Iris pigment epithelial cell (primary cell): ENCODE measurements at places on chromosomes 2 and 18.
A peak's percentile ranks its signal among the peaks of the same experiment; 100 is the strongest.

DNA sequence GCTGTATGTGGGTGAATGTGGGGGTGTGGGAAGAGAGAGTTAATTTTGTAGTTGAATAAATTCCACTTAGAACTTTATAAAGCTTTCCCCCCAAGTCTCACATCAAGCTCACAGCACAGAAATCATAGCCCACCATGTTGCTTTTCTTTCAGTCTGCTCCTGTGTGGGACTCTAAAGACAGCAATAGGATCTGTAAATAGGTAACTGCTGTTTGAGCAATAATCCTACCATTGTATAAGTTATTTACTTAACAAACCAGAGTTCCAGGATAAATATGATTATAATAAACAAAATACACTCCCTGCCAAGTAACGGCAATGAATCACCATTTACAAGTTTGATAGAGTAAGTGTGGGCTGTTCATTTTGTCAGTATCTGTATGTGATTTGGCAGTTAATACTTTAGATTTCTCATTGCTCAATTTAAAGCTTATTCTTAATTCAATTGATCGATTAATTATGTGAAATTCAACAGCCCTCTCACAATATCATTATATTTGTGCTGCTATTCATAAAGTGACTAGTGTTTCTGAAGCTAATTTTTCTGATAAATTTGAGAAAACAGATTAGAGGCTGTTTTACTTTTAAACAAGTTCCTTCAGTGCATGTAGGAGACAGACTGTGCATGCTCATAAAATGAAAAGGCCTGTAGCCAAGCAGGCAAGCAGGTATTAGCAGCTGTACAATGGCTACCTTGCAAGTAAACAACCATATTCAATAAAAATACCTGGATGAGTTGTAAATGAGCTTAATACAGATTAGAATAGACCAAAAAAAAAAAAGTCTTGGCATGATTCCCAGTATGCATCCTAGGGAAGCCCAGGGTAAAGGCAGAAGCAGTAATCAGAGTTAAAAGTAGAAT is 142.7 kb downstream of the PDE11A start:
- no peak for DNase-seq

DNA sequence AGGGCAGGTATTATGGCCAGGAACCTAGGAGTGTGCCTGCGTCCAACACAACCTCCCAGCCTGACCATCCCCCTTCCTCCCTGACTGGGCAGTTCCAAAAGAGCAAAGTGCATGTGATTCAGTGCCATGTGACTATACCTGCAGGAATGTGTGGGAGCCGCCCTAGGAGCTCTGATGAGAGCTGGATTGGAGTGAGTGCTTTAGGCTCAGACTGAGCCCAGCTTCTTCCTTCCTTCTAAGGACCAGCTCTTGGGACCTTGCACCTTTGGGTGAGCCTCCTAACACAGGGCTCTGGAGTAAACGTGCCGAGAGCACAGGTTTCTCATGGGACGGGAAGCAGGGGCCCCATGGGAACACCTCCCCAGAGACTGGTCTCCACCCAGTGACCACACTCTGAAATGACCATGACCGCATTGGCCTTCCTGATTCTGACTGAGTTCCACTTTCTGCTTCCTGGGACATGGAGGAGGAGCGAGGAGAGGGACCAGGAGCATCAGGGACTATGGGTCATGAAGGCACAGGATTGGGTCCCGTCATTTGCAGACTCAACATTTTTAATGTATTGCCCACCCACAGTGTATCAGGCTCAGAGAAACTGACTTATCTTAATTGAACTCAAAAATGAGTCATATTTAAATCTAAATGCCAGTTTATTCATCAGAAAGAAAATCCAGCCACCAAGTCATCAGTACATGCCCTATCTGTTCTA is 87.8 kb upstream of the BCL2L11 start:
- DNase-seq = no peak

DNA sequence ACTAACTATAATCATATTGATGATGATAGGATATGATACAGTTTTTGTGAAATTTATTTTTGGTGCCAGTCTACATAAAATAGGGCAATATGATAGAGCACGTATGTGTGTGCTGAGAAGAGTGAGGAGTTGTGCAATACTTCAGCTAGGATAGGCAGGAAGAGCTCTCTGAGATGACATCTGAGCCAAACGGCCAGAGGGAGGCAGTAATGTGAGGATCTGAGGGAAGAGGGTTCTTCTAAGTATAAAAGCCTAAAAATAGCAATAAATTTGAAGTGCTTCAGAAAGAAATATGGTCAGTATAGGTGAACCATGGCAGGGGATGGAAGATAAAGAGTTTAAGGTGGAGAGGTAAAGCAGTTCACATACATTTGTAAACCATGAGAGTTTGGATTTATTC is 102.5 kb downstream of the OLA1 start:
- peak; percentile 69 for DNase-seq

- DNase-seq = no peak
Measured at GRCh38 chr2:219775506-219775905, 148.1 kb downstream of the SLC4A3 start.

DNA sequence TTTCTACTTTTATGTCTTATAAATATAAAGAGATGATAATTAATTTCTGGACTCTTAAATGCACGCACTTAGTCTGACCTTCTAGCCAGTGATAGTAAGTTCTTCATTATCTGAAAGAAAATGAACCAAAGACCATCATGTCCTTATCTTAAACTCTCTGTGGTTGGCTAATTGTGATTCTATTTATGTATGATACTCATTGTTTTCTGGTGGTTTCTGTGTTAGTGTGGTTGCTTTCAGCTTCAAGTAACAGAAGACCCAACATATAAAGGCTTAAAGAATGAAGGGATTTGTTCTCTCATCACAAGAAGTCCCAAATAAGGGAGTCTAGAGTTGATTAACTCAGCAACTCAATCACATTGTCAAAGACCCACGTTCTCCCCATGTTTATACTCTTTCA is 225.2 kb upstream of the TANK start:
- DNase-seq = no peak

- peak; percentile 67 for DNase-seq
Measured at GRCh38 chr2:10408649-10409579, 39.2 kb downstream of the ODC1 start.
